ENCODE measurements at places on chromosomes 13 and 19.

GRCh38 chr13:25371158-25371874, 458 bp upstream of the ATP8A2 start:
- H3K27me3 ChIP-seq: no peaks in the 10 kb centered on the region
- no peaks in the 10 kb centered on the region for H3K36me3 ChIP-seq
- H3K4me3 ChIP-seq: no peak overlapping the region
- no peaks in the 10 kb centered on the region for H3K4me1 ChIP-seq
- no peak for DNase-seq

DNA sequence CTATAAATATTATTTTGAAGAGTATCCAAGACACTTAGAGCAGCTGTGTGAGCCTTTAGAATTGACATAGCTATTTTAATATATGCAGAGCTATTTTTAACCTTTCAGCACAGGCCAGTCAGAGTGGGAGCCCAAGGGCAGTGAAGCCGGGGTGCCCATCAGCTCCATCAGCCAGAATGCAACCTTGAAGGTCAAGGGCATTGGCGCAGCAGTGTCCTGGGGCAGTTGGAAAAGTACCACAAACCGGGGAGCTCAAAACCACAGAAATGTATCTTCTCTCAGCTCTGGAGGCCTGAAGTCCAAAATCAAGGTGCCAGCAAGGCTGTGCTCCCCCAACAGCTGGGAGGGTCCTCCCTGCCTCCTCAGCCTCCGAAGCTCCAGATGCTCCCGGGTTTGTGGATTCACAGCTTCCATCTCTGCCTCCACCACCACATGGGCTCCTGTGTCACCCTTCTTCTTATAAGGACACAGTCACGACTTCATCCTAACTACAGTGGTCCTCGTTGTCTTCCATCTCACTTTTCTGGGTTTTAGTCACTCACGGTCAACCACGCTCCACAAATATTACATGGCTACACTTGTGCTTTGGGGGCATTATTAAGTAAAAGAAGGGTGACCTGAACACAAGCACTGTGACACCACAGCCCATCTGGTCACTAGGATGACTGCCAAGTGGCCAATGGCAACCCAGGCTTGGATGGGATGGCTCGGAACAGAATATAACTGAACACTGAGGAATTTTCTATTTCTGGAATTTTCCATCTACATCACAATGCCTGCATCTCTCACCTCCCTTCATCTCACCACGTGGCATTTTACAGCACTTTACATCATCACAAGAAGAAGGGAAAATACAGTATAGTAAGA, 15.9 kb upstream of the GAS6 start:
- H3K36me3 ChIP-seq: no peaks in the 10 kb centered on the region
- H3K4me3 ChIP-seq: no peak overlapping the region
- no peaks in the 10 kb centered on the region for H3K27me3 ChIP-seq
- DNase-seq: no peak

- H3K4me3 ChIP-seq: no peak overlapping the region
- H3K27ac ChIP-seq: peak overlapping the region; percentile 14
- no peaks in the 10 kb centered on the region for H3K4me1 ChIP-seq
Measured at GRCh38 chr19:48918801-48919247, 14.7 kb upstream of the DHDH start.

GRCh38 chr13:39401046-39401705, 201.8 kb downstream of the LHFPL6 start:
- H3K36me3 ChIP-seq: no peaks in the 10 kb centered on the region
- DNase-seq: no peak
- H3K27me3 ChIP-seq: no peaks in the 10 kb centered on the region
- no peak overlapping the region for H3K27ac ChIP-seq

- H3K27ac ChIP-seq: peak overlapping the region; percentile 88
- peaks cover 36% of the 10 kb centered on the region for H3K4me1 ChIP-seq
- H3K27me3 ChIP-seq: no peaks in the 10 kb centered on the region
Measured at GRCh38 chr19:1250437-1251260, 2.3 kb downstream of the MIDN start.

DNA sequence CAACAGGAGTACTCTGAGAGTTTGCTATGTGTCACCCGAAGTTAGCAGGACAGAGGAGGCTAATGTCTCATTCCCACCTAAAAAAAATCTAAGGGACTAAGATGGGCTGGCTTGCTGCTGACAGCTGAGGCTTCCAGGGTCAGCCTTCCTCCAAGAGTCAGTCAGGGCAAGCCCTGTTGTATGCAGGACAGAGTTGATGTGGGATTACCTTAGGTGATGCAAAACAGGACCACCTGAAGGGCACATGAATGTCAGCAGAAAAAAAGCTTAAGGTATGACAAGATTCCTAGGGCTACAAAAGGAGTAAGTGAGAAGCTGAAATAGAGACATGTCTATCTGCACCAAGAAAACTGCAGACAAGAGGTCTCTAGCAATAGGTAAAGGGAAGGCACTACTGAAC, 151.5 kb downstream of the NHLRC3 start:
- no peak for DNase-seq
- no peak overlapping the region for H3K27ac ChIP-seq
- no peaks in the 10 kb centered on the region for H3K4me1 ChIP-seq
- H3K4me3 ChIP-seq: no peak overlapping the region
- no peaks in the 10 kb centered on the region for H3K27me3 ChIP-seq
- H3K36me3 ChIP-seq: no peaks in the 10 kb centered on the region

GRCh38 chr13:32881074-32881776, 135.0 kb upstream of the KL start:
- no peaks in the 10 kb centered on the region for H3K4me1 ChIP-seq
- no peaks in the 10 kb centered on the region for H3K36me3 ChIP-seq
- no peak overlapping the region for H3K4me3 ChIP-seq
- no peaks in the 10 kb centered on the region for H3K27me3 ChIP-seq
- H3K27ac ChIP-seq: no peak overlapping the region

DNA sequence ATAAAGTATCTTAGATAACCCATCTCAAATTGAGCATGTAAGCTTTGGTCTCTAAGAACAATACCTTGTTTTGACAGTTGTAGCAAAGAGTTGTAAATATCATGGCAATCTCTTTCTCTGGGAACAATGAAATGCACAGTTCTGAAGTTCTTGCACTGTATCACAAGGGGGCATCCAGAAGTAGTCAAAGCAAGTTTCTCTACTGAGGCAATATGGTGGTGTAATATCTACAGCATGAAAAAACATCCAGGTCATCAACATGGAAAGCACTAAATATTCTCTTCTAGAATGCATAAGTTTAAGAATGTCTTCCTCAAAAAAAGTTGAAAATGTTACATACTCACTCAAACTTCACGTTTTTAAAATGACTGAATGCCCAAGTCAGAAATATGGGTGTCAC, 19.6 kb downstream of the MTMR6 start:
- no peak overlapping the region for H3K4me3 ChIP-seq
- no peaks in the 10 kb centered on the region for H3K36me3 ChIP-seq
- H3K27ac ChIP-seq: no peak overlapping the region
- DNase-seq: no peak
- H3K4me1 ChIP-seq: no peaks in the 10 kb centered on the region
- H3K27me3 ChIP-seq: no peaks in the 10 kb centered on the region

DNA sequence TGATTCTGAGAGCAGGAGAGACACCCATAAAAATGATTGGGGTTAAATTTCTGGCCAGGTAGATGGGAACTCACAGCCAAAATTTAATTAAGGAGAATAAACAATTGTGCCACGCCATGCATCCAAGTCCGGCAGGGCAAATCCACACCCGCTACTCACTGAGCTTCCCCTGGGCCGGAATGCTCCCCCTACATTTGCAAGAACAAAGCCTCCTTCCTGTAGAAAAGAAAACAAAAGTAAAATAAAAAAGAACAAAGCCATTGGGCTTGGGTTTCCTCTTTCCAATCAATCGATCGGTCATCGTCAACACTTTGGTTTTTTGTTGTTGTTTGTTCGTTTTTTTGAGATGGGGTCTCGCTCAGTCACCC, 30.2 kb upstream of the TFDP1 start:
- no peaks in the 10 kb centered on the region for H3K27me3 ChIP-seq
- H3K4me1 ChIP-seq: no peaks in the 10 kb centered on the region
- no peak overlapping the region for H3K4me3 ChIP-seq
- H3K27ac ChIP-seq: no peak overlapping the region

DNA sequence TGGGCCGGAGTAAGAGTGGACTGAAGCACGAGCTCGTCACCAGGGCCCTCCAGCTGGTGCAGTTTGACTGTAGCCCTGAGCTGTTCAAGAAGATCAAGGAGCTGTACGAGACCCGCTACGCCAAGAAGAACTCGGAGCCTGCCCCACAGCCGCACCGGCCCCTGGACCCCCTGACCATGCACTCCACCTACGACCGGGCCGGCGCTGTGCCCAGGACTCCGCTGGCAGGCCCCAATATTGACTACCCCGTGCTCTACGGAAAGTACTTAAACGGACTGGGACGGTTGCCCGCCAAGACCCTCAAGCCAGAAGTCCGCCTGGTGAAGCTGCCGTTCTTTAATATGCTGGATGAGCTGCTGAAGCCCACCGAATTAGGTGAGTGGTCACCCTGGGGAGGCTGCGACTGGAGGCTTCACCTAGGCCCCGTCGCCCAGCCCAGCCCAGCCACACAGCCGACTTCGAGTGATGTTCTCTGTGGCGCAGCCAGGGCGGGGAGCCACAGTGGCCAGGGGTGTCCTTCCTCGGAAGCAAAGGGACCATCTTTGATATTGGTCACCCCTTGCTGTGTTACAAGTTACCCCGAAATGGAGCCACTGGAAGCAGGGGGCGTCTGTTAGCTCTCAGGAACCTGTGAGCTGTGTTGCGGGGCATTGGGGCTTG, 5.6 kb downstream of the PIAS4 start:
- no peak for DNase-seq
- no peaks in the 10 kb centered on the region for H3K27me3 ChIP-seq
- H3K36me3 ChIP-seq: peaks cover 1% of the 10 kb centered on the region
- no peak overlapping the region for H3K27ac ChIP-seq
- H3K4me3 ChIP-seq: no peak overlapping the region

- H3K4me1 ChIP-seq: no peaks in the 10 kb centered on the region
- no peak overlapping the region for H3K4me3 ChIP-seq
Measured at GRCh38 chr13:47794963-47795362, 206.1 kb downstream of the SUCLA2 start.

DNA sequence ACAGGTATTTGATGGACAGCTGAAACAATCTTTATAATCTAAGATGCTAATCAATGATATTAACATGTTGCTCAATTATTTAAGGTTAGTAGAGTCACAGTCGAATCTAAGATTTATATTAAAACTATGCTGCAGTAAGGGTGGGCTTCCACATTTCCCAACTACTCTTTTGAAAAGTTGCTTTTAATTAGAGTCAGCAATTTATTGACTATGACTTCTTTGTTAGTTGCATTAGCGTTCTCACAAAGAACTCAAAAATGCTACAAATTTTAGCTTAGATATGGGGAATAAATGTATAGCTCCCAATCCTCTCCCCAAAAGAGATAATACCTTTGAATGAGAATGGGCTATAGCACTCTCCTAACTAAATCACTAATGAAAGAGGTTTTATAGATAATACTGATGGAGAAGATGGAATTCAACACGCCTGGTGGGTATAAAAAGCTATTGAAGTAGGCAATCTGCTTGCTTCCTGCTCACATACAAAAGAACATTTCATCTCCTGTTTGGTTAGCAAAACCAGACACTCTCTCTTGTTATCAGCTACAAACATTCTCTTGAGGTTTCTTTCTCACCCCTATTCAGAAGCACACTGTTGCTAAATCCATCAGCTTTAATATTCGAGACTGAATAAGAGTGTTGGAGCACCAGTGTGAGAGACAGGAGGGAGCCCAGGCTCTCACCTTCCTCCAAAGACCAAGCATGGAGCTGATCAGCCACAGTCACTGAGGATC, 2.4 kb upstream of the FLT1 start:
- H3K4me3 ChIP-seq: no peak overlapping the region
- H3K27ac ChIP-seq: no peak overlapping the region
- DNase-seq: no peak
- peaks cover 15% of the 10 kb centered on the region for H3K4me1 ChIP-seq

All from Caco-2 (cell line).